ENCODE measurements at places on chromosomes 6 and 20. TPM values are rescaled to one million over a fixed set of nuclear protein-coding genes. Genes with fewer than 3 reads are reported as not detected.

- H3K4me1 ChIP-seq: peaks cover 6% of the 10 kb centered on the region
- H3K36me3 ChIP-seq: no peaks in the 10 kb centered on the region
- H3K4me3 ChIP-seq: no peak overlapping the region
- H3K27ac ChIP-seq: no peak overlapping the region
Observed at GRCh38 chr6:27767851-27768250, 144.3 kb downstream of the OR2B2 start.

DNA sequence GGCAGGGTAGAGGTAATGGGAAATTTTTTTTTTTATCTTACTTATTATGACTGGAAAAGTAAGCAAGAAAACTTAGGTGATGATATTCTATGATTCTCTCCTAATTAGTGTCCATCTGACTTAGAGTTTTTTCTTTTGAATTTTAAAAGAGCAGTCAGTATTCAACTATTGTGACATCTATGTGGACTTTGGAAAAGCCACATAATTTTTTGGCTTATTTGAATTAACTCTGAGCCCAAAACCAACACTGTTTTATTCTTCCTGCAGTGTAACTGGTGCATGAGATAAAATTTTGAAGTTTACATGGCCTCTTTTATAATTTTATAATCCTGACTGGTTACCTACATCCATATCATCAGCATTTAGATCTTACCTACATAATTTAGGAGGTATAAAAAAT, 619.7 kb downstream of the EPM2A start:
- no peaks in the 10 kb centered on the region for H3K4me1 ChIP-seq
- H3K36me3 ChIP-seq: no peaks in the 10 kb centered on the region
- H3K27ac ChIP-seq: no peak overlapping the region
- no peak for DNase-seq
- no peak overlapping the region for H3K4me3 ChIP-seq

DNA sequence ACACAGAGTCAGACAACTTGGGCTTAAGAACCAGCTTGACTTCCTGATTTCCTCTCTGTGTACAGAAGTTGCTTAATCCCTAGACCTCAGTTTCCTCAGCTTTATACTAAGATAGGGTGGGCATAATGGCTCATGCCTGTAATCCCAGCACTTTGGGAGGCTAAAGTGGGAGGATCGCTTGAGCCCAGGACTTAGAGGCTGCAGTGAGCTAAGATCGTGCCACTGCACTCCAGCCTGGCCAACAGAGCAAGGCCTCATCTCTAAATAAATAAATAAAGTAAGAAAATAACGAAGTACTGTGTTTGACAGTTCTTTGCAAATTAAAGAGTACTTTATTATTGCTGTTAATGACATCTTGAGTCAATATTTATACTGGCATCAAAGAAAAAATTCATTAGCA, 41.7 kb downstream of the CNKSR3 start:
- no peak for DNase-seq
- H3K4me1 ChIP-seq: peaks cover 12% of the 10 kb centered on the region
- no peaks in the 10 kb centered on the region for H3K36me3 ChIP-seq
- no peak overlapping the region for H3K4me3 ChIP-seq

DNA sequence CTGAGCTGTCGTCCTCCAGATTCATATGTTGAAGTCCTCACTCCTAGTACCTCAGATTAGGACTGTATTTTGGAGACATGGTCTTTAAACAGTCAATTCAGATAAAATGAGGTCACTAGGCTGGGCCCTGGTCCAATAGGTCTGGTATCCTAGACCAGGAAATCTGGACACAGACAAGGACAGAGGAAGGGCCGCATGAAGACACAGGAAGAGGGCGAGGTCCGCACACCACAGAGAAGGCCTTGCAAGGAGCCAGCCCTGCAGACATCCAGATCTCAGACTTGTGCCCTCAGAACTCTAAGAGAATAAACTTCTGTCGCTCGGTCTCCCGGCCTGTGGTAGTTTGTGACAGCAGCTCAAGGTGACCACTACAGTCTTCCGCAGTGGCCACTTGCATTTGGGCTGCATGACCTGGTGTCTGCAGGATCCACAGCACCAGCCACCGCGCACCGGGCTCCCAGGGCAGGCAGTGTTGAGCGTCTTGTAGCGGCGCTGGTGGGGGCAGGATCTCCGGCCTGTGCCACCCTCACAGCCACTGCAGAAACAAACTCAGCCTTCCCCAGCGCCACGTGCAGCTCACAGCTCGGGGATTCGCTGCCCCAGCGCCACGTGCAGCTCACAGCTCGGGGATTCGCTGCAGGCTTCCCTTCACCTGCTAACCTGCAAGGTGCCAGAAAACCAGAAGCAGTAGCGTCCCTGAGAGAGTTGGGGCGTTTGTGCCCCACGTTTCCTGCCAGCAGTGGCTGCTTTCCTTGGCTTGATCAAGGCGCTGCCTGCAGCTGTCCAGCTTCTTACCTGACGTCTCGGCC, 6.0 kb upstream of the RBM38 start:
- H3K4me3 ChIP-seq: no peak overlapping the region
- H3K36me3 ChIP-seq: no peaks in the 10 kb centered on the region
- no peak overlapping the region for H3K27ac ChIP-seq
- H3K4me1 ChIP-seq: peaks cover 25% of the 10 kb centered on the region
- no peak for DNase-seq
- H3K27me3 ChIP-seq: no peaks in the 10 kb centered on the region

DNA sequence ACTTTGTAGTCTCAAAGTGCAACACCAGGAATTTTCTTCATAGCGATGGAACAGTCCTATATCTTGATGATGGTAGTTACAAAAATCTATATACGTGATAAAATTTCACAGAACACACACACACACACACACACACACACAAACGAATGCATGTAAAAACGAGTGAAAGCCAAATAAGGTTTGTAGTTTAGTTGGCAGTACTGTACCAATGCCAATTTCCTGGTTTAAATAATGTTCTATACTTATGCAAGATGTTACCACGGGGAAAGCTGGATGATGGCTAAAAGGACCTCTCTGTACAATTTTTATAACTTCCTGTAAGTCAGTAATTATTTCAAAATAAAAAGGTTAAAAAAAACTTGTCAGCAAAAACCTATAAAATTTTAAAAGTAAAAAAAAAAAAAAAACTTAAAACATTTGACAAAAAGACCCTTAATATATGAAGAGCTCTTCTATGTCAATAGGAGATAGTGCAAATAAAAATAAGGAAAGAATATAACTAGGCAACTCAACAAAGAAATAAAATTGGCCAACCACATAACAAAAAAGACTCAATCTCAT, 37.6 kb downstream of the PDSS2 start:
- H3K4me3 ChIP-seq: no peak overlapping the region
- no peak overlapping the region for H3K27ac ChIP-seq
- DNase-seq: no peak
- H3K36me3 ChIP-seq: no peaks in the 10 kb centered on the region
- H3K4me1 ChIP-seq: no peaks in the 10 kb centered on the region

DNA sequence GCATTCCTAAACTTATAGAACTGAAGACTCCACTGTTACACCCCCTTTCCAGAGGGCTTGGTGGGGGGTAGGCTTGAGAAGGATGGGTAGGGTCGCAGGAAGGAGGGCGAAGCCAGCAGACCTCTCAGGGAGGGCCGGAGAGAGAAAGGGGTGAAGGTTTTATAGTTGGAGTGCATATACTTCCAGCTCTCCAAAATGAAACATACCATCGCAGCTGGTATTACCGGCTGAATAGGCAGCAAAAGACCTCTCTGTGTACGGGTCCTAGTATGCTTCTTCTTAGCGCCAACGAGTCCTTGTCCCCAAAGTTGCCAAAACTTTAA, 1.0 kb upstream of the VGLL2 start:
- no peak for DNase-seq
- H3K4me3 ChIP-seq: peak overlapping the region; percentile 54
- no peak overlapping the region for H3K27ac ChIP-seq

DNA sequence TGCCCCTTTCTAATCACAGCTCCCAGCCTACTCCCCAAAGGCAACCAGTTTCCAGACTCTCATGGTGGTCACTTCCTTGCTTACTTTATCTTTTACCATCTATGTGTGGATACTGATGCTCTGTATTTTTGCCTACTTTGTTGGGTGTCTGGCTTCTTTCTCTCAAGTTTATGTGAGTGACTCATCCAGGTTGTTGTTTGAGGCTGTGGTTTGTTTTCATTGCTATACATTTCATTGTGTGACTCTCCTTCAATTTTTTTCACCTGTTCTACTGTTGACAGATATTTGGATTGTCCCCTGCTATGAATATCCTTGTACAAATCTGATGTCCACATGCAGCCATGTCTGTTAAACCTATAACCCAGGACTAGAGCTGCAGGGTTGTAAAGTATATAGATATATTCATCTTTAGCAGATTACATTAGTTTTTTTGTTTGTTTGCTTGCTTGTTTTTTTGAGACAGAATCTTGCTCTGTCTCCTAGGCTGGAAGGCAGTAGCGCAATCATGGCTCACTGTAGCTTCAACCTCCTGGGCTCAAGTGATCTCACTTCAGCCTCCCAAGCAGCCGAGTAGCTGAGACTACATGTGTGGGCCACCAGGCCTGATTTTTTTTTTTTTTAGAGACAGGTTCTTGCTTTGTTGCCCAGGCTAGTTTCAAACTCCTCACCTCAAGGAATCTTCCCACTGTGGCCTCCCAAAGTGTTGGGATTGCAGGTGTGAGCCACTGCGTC, 72.9 kb upstream of the EEF1E1 start:
- H3K36me3 ChIP-seq: no peaks in the 10 kb centered on the region
- no peaks in the 10 kb centered on the region for H3K27me3 ChIP-seq
- no peak overlapping the region for H3K27ac ChIP-seq
- no peak for DNase-seq

DNA sequence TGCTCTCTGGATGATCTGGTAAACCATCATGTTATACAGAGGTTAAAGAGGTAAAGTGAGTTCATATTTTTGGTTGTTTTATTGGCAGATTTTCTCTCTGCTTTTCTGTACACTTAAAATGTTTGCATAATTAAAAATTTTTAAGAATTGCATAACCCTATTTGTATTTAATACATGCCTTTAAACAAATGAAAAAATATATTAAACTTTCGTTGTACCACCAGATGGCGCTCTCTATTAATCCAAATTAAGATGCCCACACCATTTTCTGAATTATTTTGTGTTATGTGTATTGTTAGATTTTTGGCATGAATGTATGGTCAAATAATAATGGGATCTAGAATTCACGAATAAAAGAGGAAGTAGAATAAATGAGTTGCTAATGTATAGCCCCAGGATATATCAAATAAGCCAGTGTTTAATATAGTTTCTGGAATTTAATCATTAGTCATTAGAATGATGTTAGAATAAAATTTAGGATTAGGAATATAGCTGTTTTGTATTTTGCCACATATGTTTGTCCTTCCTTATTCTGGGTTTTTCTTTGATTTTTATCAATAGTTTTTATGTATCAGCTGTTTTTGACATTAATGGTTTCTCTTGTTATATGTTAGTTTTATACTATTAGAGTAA, 38.9 kb downstream of the SMAP1 start:
- no peak overlapping the region for H3K4me3 ChIP-seq
- no peaks in the 10 kb centered on the region for H3K27me3 ChIP-seq
- H3K36me3 ChIP-seq: no peaks in the 10 kb centered on the region
- H3K4me1 ChIP-seq: peaks cover 36% of the 10 kb centered on the region
- H3K27ac ChIP-seq: no peak overlapping the region

- DNase-seq: no peak
- peaks cover under 1% of the 10 kb centered on the region for H3K4me1 ChIP-seq
- H3K4me3 ChIP-seq: no peak overlapping the region
Observed at GRCh38 chr20:3655131-3655405, 8.1 kb downstream of the GFRA4 start.

DNA sequence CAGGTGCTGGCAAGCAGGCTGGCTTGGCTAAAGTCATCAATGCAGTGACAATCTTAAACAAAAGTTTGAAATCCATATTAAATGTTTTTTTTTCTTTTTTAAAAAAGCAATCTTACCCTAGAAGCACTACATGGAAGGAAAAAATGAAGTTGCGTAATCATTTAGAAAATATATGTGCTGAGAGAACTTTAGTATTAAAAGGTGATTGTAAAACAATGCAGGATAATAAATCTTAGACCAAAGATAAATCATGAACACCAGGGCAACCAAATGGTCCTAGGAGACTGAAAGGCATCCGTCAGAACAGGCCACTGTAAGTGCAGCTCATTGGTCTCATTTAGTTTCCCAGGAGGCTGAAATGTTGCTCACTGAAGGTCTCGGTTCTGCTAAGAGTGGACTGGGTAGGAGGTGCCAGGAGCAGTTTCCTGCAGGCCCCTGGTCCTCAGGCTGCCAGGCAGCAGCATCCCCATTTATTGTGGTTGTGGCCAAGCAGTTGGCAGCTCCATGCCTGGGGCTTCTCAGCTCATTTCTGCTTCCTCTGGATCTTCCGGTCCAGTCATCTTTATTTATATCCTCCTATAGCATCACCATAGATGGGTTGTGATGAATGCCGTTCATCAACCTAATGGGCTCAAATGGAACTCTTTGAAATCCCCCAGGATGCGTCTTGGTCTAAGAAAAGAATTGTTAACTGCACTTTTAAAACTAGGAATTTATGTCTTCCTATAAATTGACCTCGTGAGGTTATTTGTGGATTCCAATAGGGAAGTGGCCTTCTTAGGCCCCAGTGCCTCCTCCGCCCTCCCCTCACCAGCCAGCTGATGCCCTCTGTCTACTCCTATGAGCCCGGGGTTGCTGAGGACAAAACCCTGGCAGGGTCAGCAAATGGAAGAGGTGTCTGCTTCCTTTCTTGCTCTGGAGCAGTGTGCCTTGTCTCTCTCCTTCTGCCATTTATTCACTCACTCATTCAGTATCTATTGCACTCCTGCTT, 269.0 kb downstream of the UST start:
- H3K27ac ChIP-seq: no peak overlapping the region
- no peak for DNase-seq
- no peaks in the 10 kb centered on the region for H3K4me1 ChIP-seq
- H3K27me3 ChIP-seq: no peaks in the 10 kb centered on the region
- no peaks in the 10 kb centered on the region for H3K36me3 ChIP-seq

DNA sequence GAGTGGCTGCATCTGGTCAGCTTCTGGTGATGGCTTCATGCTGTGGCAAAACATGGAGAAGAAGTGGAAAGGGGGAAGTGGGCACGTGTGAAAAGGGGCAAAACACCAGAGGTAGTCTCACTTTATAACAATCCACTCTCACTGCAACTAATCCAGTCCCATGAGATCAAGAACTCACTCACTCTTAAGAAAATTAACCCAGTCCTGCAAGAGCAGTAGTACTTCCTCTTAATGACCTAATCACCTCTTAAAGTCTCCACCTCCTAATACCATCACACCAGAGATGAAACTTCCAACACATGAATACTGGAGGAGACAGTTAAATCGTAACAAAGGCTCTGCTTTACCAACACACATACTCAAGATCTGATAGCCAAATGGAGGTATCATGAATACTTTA, 152.6 kb downstream of the THEMIS start:
- no peaks in the 10 kb centered on the region for H3K27me3 ChIP-seq
- no peak overlapping the region for H3K27ac ChIP-seq
- H3K4me1 ChIP-seq: no peaks in the 10 kb centered on the region
- DNase-seq: no peak

Gene SLC17A1
- total RNA-seq: not detected

Gene TCP11
- total RNA-seq: not detected

Gene OSER1
- 31.5 TPM for total RNA-seq

Gene RRAGD
- total RNA-seq: 96.7 TPM
